ENCODE measurements at places on chromosomes 16 and 17.

GRCh38 chr16:9429646-9430330 lies 338.3 kb downstream of the HAPSTR1 start:
- no peak for DNase-seq

- no peak for DNase-seq
Measured at GRCh38 chr17:45992175-45992574, 6.9 kb upstream of the STH start.

GRCh38 chr17:38981636-38982035 lies 14.4 kb upstream of the FBXO47 start:
- peak; percentile 30 for DNase-seq

GRCh38 chr17:28118362-28118761 lies 75.9 kb downstream of the NLK start:
- no peak for DNase-seq

DNA sequence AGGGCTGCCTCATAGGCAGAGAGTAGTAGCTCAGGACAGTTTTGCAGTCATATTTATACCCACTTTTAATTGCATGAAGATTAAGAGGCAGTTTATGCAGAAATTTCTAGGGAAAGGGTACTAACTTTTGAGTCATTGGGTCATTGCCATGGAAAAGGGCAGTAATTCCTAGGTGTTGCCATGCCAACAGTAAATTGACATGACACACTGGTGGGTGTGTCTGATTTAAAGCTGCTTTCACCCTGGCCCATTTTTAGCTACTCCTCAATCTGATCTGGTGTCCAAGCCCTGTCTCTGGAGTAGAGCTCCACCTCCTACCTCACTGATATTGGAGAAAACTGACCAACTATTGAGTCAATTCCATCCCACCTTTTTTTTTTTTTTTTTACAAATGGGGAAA lies 161.5 kb upstream of the ZKSCAN2 start:
- DNase-seq, result no peak

Data from fibroblast of pulmonary artery (primary cell).